ENCODE measurements at places on chromosomes 16 and 17.

DNA sequence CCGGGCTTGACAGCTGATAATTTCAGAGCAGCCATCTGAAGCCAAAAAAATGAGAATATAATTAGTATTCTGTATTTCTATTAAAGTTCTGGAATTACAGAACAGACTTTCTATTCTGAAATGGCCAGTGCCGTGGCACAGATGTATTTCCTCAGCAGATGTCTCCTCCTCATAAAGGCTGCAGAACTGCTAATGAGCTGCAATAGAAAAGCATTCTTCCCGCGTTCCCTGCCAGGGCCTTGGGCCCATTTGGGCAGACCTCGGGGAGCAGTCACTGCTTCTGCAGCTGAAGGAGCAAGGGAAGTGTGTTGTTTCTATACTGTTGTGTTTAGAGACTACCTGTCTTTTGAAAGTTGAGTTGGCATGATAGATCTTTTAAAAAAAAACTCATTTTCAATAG lies 152.6 kb upstream of the CACNG5 start:
- DNase-seq, result no peak

- no peak for DNase-seq
Measured at GRCh38 chr16:27464626-27465482, 62.9 kb downstream of the IL21R start.

- DNase-seq, result no peak
Measured at GRCh38 chr16:28166394-28167208, 45.2 kb downstream of the XPO6 start.

DNA sequence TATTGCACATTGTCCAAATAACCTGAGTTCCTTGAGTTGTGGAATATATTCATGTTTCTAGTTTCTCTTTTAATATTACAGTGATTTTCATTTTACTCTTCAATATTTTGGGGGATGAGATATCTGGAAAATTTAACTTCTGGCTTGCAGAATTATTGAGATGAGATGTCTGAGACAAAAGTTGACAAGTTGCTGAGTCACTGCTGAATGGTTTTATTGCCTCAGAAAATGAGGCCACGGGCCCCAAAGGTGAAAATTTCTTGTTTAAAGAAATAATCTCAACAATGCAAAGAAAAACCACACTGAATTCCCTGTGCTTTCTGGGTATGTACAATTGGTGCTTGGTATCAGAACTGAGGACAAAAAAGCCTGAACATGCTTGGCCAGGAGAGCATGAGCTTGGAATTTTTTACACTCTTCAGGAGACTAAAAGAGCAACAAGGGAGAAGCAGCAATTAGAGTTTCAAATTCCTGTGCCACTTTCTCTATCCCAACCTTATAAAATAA lies 129.2 kb upstream of the TOM1L1 start:
- no peak for DNase-seq

- DNase-seq, result no peak
Measured at GRCh38 chr16:79278506-79278905, 322.0 kb downstream of the MAF start.

GRCh38 chr17:78883089-78883532 lies 19.9 kb downstream of the CEP295NL start:
- no peak for DNase-seq

All from activated gamma-delta T cell (primary cell).